ENCODE measurements at places on chromosomes 16 and 17. TPM values are rescaled to one million over a fixed set of nuclear protein-coding genes. Genes with fewer than 3 reads are reported as not detected.

FOXC2 gene
- total RNA-seq, result not detected

KRTAP4-2 gene
- not detected for total RNA-seq

OR2C1 gene
- not detected for total RNA-seq

TEKT1 gene
- not detected for total RNA-seq

All from mononuclear cell (primary cell).